ENCODE measurements at places on chromosomes 7 and 10.

- DNase-seq: no peak
Measured at GRCh38 chr7:94875201-94875600, 32.2 kb upstream of the PPP1R9A start.

GRCh38 chr7:79298145-79298760 is 155.2 kb downstream of the MAGI2 start:
- DNase-seq: no peak

DNA sequence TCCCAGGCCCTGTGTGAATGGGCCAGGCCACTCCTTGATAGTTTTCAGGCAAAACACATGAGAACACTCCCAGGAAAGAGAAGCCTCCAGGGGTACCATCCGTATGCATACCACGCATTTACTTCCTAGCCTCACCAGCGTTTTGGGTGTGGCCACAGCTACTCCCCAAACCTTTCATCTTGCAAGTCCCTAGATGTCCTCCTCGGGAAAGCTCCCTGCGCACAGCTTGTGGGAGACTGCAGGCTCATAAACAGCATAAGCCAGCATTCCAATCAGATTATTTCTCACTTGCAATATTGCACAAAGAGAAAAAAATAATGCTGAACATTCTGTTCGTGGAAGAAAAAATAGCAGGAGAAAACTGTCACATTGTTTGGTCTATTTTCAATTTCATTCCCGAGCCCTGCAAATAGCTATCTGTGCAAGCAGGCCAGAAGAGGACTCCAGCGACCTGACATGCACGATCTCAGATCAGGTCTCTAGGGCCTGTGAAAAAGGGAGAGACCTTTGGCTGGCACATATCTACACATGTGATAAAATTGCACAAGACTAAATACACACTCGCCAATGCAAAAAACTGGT is 175.6 kb downstream of the PLXNA4 start:
- no peak for DNase-seq

DNA sequence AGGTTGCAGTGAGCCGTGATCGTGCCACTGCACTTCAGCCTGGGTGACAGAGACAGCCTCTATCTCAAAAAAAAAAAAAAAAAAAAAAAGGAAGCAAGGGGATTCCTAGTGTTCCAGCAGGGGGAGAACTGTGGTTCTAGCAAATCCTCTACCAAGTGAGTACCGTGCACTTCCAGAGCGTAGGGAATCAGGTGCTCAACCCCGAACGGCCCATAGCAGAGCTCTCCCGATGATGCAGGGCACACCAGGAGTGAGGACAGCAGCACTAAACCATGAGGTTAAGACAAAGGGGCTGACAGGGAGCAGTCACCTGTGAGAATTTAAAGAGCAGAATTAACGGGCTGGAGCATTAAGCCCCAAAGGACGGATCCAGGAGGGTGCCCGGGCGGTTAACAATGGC is 173.6 kb downstream of the PTPRN2 start:
- no peak for DNase-seq

- no peak for DNase-seq
Measured at GRCh38 chr7:123977081-123977480, 52.0 kb downstream of the SPAM1 start.

DNA sequence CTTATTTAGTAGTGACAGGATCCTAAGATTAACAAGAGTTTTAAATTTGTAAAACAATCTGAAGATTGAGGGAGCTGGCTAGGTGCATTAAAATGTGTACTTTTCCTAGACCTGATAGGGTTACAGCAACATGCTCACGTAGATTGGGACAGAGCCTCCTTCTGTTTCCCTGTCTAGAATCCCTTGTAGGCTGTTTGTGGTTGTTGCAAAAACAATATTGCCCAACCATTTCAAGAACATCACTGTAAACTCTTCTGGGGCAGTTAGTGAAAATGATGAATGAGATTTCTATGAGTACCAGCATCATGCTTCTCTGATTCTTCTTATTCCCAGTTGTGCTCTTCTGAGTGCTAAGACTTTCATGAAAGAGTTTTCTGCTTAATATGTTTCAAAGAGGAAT is 14.7 kb upstream of the CPED1 start:
- no peak for DNase-seq

DNA sequence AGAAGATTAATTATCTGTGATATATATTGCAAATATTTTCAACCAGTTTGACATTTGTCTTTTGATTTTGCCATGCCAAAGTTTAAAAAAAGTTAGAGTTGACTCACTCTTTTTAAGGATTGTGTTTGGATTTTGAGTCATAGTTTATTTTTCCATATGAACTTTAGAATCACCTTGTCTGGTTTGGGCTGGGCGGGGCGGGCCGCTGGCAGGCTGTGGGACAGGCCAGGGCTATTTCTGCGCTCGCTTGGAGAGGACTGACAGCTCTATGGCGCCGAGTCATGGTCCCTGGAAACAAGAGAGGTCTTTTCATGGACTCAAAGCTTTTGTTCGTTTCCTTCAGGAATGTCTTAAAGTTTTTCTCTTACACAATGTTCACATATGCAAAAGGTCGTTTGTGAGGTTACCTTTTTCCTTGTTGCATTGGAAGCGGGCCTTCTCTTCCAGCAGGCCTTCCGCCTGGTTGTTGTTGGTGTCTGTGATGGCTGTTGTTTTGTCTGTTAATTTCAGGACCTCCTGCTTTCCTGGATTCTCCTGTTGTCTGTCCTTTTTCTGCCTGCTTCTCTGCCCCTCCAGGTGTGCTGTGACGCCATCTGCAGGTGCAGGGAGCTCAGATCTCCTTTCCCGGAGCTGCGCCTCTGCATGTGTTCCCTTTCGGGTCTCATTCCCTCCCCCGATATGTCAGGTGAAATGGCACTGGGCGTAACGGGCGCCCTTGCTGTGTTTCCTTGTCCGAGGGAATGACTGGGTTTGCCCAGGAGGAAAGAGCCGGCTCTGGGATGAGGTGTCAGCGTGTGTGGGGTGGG is 53.8 kb downstream of the INPP5A start:
- no peak for DNase-seq

- DNase-seq: no peak
Measured at GRCh38 chr7:87354749-87355148, 9.3 kb downstream of the CROT start.

- DNase-seq: no peak
Measured at GRCh38 chr10:95415621-95416031, 124.8 kb upstream of the PDLIM1 start.

GRCh38 chr10:133379801-133380666 is 972 bp downstream of the PAOX start:
- no peak for DNase-seq

DNA sequence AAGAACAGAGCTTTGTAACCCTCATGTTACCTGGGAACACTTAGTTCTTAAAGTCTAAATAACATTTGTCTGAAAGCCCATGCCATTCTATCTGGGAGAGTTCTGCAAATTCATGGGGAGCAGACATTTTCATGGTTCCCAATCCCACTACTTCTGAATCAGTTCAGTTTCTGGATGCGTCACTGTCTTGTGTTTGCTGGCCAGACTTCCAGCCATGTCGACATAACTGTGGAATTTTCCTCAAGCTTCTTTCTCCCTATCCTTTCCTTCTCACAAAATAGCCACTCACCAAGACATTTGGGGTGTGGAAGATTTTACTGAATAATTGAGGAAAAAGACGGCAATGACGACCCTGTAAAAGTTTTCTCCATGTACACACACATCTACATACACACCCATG is 272.5 kb downstream of the NEBL start:
- DNase-seq: no peak

DNA sequence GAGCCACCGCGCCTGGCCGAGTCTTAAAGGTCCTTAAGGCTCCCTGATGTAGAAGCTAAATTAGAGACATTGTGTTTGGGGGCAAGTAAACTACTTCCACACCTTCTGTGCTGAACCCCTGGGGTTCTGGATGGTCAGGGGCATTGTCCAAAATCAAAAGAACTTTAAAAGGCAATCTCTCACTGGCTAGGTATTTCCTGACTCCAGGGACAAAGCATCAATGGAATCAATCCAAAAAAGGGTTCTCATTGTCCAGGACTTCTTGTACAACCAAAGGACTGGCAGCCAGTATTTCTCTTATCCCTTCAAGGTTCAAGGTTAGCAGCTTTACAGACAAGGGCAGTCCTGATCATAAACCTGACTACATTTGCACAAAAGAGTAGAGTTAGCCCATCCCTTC is 24.0 kb downstream of the SRPK2 start:
- no peak for DNase-seq

- no peak for DNase-seq
Measured at GRCh38 chr7:41730668-41731067, 27.8 kb upstream of the INHBA start.

- no peak for DNase-seq
Measured at GRCh38 chr10:69352569-69353264, 64.0 kb downstream of the TACR2 start.

DNA sequence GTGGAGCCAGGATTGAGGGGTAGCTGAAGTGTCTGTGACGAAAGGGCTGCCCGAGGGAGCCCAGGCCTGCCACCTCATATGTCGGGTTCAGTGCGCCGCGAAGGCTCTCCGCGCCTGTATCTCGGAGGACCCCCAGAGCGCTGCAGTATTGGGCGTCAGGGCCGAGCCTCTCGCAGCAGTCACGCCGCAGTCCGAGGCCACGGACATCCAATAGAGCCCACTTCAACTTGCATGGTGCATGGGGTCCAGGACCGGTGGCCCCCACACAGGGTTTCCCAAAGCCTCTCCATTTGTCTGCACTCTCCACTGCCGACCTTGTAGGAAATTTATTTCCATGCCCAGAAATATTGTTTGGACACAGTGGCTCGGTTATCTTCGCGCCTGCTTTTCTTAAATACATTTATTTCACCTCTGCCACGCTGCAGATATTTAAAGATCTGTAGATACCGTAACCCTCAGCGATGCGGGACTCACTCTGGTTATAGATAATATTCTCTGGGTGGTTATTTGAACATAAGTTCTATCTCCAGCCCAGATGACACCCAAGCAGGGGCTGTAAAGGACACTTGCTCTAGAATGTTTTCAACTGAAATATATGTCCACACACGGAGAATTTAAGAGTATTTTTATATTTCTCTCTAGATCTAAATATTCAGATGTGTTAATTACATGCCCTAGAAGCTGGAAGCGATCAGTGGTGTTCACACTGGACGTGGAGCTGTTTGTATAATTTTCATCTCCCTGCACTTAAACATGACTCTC is 5.1 kb upstream of the ZNF503 start:
- no peak for DNase-seq

DNA sequence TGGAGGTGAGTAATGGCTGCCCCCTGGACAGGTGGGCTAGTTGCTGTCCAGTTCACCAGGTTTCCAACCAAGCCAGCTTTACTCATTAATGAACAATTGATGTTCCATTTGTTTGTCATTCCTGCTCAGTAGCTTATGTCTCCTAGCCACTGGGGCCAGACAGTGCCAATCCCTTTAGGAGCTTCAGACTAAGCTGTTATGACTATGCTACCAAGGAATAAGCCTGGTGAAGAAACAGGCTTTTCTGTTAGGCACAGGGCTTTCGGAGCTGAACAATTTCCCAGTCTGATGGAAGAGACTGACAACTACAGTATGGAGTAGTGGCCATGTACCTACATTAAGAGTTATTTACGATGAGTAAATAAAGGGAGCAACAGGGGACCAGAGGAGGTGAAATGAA is 2.1 kb upstream of the FMC1 start:
- DNase-seq: no peak

GRCh38 chr10:106535304-106535953 is 629.1 kb downstream of the SORCS1 start:
- no peak for DNase-seq

- no peak for DNase-seq
Measured at GRCh38 chr7:113188396-113188795, 70.0 kb upstream of the SMIM30 start.

GRCh38 chr7:89623018-89623672 is 531.1 kb upstream of the STEAP1 start:
- DNase-seq: no peak

GRCh38 chr10:77016278-77016815 is 621.3 kb downstream of the KCNMA1 start:
- DNase-seq: no peak

GRCh38 chr10:36640626-36641025 is 484.8 kb upstream of the ANKRD30A start:
- DNase-seq: no peak

DNA sequence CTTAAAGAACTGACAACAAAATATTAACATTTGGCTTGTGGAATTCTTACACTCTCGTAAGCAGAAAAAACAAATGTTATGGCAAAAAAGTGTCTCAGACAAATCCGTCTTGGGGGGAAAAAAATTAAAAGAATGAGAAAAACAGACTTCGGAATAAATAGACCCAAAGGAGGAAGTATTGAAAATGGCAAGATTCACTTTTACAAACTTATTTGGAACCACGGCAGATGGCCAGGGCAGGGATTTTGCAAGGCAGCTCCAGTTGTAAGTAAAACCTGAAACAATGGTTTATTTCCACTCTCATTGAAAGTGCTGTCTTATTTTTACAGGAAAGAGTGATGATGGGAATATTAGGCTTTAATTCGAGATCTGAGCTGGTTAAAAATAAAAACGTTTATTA is 1.5 kb upstream of the ZNF438 start:
- no peak for DNase-seq

GRCh38 chr10:124568848-124569622 is 107.4 kb downstream of the LHPP start:
- DNase-seq: no peak

GRCh38 chr10:63521416-63522276 is 445 bp downstream of the REEP3 start:
- peak; percentile 21 for DNase-seq

DNA sequence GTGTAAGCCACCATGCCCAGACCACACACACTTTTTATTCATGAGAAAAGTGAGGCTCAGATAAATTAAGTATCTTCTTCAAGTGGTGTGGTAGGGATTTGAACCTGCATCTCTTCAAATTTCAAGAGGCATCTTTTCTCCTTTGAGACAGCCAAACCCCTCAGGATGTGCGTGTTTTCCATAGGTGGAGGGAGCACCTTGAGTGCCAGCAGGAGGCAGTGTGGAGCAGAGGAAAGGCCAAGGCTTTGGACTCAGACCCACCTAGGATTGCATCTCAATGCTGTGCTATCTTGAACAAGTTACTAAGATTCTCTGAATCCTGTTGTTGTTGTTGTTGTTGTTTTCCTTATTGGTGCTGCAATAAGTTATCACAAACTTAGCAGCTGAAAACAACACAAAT is 40.2 kb upstream of the MYL10 start:
- DNase-seq: no peak

- no peak for DNase-seq
Measured at GRCh38 chr10:79396520-79396919, 48.9 kb downstream of the ZCCHC24 start.

GRCh38 chr7:32390210-32390609 is 100.0 kb downstream of the LSM5 start:
- no peak for DNase-seq

DNA sequence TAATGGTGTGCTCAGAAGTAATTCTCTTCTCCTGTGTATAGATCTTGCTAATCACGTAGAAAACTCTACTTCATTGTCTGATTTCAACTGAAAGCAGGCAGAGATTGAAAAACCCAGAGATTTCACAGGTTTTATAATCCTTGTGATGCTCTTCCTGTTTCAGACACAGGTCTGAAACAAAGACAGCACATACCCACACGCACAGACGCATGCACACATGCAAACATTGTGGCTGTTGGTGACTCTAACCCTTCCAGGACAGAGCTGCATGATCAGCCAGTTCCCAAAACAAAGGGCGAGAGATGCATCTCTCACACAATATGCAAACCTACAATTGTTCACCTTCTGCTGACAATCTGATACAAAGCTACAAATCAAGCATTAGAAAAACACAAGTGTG is 11.1 kb upstream of the TFEC start:
- DNase-seq: no peak
